ENCODE measurements at places on chromosomes 6 and 20. TPM values are rescaled to one million over a fixed set of nuclear protein-coding genes. Genes with fewer than 3 reads are reported as not detected.
A peak's percentile ranks its signal among the peaks of the same experiment; 100 is the strongest.

DNA sequence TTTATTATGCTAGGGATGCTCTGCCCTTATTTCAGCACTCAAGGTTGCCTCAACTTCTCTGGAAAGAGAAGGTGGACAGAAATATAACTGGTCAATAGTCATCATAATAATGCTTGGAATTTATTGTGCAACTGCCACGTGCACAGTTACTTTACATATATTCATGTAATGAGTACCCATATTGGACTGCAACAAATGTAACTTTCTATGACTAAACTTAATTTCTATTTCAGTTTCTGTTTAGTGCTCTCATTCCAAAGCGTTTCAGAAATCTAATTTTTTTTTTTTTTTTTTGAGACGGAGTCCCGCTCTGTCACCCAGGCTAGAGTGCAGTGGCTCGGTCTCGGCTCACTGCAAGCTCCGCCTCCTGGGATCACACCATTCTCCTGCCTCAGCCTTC, 28.3 kb upstream of the CD83 start:
- no peak overlapping the region for H3K4me3 ChIP-seq
- peaks cover 6% of the 10 kb centered on the region for H3K27me3 ChIP-seq
- H3K27ac ChIP-seq = no peak overlapping the region
- DNase-seq = no peak
- H3K4me1 ChIP-seq = peaks cover 22% of the 10 kb centered on the region

GRCh38 chr6:151772446-151772845, 35.0 kb upstream of the ESR1 start:
- no peaks in the 10 kb centered on the region for H3K36me3 ChIP-seq
- no peak for DNase-seq
- H3K4me1 ChIP-seq = no peaks in the 10 kb centered on the region

- peaks cover 6% of the 10 kb centered on the region for H3K4me1 ChIP-seq
- DNase-seq = no peak
- no peaks in the 10 kb centered on the region for H3K36me3 ChIP-seq
- H3K27ac ChIP-seq = no peak overlapping the region
These were observed 186.9 kb downstream of the ZFP64 start for GRCh38 chr20:52004715-52005114.

GRCh38 chr20:37902504-37903313, at the start of gene VSTM2L:
Gene VSTM2L, plus strand, starts transcription at chr20:37903127. Its CDS starts 224 bp downstream, at chr20:37903351.
- H3K36me3 ChIP-seq = no peaks in the 10 kb centered on the region
- peaks cover 49% of the 10 kb centered on the region for H3K4me1 ChIP-seq
- peak within 1 kb of the TSS; percentile 83 for H3K4me3 ChIP-seq
- peaks cover 11% of the 10 kb centered on the region for H3K27me3 ChIP-seq

- peaks cover 34% of the 10 kb centered on the region for H3K4me1 ChIP-seq
- no peak for DNase-seq
- H3K36me3 ChIP-seq = peaks cover 5% of the 10 kb centered on the region
- no peak overlapping the region for H3K4me3 ChIP-seq
- H3K27me3 ChIP-seq = no peaks in the 10 kb centered on the region
These were observed 46.9 kb downstream of the MAP3K4 start for GRCh38 chr6:161038229-161039031.

- H3K4me3 ChIP-seq = no peak overlapping the region
- H3K36me3 ChIP-seq = no peaks in the 10 kb centered on the region
- no peak for DNase-seq
These were observed 368.5 kb upstream of the SYNCRIP start for GRCh38 chr6:86010915-86011786.

DNA sequence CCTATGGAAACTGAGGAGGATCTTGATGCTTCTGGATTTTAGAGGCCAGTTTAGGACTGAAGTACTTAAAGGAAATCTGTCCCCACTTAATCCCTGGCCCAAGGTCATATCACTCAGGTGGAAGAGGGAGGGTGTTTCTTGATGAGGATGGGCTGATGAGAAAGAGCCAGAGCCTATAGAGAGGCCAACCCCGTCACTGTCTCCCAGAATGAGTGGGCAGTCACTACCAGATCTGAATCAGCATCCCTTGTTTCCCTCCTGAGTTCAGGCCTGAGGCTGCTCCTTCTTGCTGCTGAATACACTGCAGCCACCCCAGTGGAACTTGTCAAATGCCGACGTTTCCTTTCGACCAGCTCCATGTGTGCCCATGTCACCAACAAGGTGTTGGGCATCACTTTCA, 14.8 kb downstream of the ARMC12 start:
- no peak overlapping the region for H3K27ac ChIP-seq
- no peak for DNase-seq
- peaks cover 8% of the 10 kb centered on the region for H3K4me1 ChIP-seq
- H3K27me3 ChIP-seq = peaks cover 1% of the 10 kb centered on the region

Gene ASIP
- not detected for total RNA-seq
